ENCODE measurements at places on chromosomes 6 and 20.

DNA sequence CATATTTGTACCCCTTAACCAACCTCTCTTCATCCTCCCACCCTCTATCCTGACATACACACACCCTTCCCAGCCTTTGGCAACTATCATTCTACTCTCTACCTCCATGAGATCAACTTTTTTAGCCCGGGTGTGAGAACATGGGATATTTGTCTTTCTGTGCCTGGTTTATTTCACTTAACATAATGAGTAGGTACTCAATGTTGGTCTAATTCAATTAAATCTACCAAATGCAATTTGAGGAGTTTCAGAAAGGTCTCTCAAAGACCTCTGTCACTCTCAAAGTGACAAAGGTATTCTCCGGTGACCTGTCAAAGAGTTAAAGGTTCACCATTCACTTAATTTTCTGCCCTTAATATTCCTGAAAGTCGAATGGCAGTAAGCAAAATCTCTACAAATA lies 87.7 kb downstream of the ME1 start:
- no peak for DNase-seq

DNA sequence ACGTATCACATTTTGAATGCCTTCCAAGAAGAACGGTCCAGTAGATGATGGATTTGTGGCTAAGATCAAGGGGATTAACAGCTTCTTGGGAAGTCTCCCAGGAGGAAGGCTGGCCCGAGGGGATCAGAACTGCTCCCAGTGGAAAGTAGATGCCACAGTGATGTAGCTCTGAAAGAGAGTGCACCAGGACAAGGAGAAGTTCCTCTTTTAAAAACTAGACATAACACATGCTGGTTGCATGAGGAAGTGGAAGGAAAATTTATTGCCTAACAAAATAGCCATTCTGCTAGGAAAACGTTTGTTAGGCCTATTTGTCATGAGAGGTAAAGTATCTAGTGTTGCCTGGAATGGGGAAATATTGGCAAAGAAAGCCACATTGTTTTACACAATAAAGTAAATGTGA lies 87.8 kb downstream of the CDH26 start:
- DNase-seq = no peak

DNA sequence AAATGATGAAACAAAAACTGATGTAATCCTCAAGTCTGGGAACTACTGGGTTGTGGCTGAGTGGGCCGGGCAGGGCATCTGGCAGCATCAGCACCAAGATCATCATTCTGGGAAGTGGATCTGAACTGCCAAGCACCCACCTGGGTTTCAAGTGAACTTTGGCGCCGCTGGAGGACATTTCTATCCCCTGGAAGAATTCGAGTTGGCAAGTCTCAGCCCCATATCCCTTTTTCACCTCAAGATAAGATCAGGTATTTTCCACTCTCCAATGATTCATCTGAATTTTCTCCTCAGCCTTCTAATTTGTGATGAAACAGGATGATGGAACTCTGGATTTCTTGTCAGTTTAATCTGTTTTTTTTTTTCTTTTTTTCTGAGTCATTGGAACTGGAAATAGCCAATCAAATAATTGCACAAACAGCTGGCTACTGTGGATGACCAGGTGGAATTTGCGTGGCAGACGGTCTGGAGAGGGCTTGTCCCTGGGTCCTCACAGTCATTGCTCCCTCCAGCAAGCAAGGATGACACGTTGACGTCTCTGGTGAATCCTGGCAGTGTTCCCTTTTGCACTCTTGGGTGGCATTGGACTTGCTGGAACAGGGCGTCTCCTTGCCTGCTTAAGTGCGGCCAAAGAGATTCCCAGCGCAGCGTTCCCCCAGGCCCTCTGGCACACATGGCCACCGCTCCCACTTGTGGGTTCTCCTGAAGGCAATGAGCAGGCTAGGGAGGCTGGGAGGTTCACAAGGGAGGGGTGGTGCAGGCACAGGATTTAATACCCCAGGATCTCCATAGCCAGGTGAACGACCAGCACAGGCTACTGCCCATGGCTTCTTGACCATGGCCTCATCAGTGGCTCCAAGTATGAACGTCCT lies 80.4 kb downstream of the DHX35 start:
- DNase-seq = no peak

GRCh38 chr20:33814238-33814712 lies 3.1 kb downstream of the CHMP4B start:
- no peak for DNase-seq

DNA sequence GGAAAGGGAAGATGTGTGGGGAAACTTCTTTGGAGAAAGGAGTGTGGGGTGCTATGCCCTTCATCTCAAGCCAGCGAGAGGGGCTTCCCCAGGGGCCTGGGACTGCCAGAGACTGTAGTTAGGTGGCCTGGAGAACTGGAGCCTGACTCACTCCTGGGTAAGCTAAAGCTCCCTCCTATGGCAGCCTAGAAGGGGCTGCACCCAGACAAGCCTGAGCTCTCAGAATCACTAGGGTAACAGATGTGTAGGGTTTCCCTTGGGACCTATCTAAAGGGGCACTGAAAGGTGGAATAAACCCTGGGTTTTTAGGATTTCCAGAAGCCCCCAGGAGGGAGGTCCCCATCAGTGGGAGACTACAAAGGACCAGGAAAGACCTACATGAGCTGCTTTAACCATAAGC lies 1.6 kb upstream of the ARMC2 start:
- no peak for DNase-seq

DNA sequence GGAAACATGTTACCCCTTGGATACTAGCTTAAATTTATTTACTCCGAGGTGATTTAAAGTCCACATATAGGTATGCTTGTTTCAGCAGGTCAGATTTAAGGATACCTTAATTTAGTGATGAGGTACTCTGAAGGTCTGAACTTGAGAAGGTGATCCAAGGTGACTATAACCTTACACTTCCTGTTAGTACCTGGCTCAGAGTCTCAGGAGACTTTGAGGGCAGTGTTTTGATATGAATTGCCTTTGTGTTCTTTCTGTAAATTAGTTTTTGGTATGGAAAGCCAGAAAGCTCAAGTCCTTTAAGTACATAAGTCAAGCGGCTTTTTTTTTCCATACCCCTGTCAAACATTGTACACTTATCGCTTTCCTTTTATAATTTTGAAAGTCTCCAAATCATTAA lies 489.0 kb downstream of the CDKAL1 start:
- DNase-seq = no peak

GRCh38 chr6:169131390-169131789 lies 122.3 kb downstream of the THBS2 start:
- no peak for DNase-seq

DNA sequence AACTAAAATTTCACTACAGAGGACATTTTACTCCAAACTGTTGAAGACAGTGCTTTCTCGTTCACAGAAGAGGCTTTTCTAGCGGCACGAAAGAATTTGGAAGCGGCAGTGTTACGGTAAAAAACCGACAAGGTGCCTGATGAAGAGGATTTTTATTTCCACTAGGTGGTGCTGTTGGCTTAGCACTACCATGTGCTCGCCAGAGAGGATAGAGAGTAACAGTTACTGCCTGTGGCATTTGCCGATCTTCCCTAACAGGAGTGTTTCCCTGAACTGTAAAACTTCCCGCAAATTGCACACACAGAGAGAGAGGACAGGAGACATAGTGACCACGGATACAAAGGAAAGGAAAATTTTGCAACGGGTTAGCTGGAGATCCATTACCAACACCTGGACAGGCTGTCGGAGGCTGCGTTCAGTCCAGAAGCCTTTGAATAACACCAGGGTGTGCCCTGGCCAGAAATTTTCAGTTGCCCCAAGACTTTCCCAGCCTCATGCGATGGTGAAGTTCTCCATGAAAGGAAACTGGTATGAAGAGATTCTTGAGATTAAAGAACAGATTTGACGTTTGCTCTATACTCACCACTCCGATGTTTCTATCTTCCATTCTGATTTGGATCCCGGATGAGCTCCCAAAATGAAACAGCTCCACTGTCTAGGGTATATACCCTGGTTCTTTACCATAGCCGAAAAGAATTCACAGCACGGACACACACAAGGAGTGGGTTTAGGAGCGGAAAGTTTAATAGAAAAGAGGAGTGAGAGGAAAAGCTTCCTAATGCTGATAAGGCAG lies 48.1 kb downstream of the HLA-DPB1 start:
- DNase-seq = no peak

- DNase-seq = no peak
Measured at GRCh38 chr6:149840345-149841075, 23.6 kb downstream of the LRP11 start.

DNA sequence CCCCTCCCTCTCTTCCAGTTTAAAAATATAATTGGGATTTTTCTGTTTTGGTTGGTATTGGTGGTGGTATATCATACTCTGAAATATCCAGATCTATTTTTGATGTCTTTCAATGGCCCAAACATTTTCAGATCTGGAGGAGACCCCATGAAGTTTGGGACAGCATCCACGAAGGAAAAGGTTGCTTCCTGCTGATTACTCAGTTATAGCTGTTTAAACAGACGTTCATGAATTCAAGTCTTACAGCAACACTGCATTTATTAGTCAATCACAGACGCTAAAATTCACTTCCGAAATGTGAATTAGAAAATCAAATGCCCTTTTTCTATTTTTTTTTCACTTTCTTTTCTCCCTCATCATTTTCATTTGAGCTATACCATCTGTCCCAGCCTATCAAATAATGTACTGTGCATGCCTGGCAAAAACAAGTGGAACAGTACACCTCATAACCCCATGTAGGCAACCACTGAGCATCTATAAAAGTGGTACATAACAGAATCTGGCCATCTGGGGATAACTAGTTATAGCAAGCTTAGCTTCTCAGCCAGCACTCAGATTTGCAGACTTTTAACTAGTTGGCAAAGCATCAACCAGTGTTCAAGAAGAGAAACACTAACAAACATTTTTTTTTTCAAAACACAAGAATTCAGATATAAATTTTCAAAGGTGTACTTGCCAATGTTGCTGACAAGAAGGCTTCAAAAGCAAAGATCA lies 124.5 kb downstream of the HIVEP2 start:
- DNase-seq = no peak

DNA sequence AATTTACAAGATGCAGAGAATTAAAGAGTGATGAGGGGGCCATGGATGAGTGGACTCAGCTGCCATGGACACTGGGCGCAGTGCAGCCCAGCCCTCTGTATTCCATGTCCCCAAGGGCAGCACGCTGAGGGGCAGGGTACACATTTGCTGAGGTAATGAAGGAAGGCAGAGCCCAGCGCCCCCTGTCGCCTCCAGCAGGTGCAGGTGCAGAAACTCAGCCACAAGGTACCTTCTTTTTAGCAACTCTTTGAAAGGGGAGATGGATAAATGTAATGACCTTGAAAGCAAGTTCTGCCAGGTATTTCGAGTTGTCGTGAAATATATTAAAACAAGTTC lies 7.1 kb downstream of the CD93 start:
- no peak for DNase-seq

DNA sequence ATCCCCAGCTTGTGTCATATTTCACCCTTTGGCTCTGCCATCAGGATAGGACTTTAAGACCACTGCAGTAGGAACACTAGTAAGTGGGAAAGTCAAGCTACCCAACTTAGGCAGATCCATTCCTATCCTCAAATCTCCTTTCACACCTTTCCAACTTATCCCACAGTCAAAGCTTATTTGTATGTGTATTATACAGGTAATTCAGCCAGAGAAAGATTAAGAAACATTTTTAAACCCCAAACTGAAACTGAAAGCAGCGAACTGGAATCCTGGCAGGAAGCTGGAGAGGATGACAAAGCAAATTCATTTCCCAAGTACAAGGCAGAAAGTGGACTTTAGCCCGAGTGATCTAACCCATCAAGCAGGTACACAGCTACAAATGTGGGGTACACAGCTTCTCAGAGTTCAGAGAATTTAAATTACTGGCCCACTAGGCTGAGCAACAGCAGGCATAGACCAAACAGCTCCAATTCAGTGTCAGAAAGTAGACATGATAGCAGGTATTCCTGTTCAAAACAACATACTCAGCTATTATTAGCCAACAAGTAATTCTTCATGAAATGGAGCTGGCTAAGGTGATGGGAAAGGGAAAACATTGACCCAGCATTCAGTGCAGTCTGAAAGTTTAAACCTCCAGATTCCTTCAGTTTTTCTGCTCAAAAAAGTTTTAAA lies 39.1 kb downstream of the ILRUN start:
- DNase-seq = no peak

GRCh38 chr6:169692516-169692915 lies 9.3 kb downstream of the WDR27 start:
- no peak for DNase-seq

DNA sequence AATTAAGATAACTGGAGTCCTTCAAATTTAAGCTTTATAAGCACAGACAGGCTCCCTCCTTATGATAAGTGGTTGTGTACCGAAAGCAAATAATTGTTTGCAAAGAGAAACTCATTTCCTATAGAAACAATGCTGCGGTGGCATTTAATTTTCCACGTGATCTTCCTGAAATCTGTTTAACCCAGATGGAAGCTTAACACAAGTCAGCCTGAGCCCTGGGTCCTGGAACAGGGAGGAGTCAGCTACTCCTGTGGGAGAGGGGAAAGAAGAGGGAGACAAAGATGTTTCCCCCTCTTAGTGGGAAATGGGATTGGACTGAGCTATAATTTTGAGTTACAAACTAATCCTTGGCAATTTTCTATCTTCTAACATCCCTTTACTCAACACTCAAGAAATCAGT lies 136.5 kb downstream of the ELOVL4 start:
- DNase-seq = no peak

GRCh38 chr6:142860498-142860897 lies 84.5 kb downstream of the HIVEP2 start:
- no peak for DNase-seq

- DNase-seq = no peak
Measured at GRCh38 chr6:142470421-142470820, 168.6 kb downstream of the ADGRG6 start.

DNA sequence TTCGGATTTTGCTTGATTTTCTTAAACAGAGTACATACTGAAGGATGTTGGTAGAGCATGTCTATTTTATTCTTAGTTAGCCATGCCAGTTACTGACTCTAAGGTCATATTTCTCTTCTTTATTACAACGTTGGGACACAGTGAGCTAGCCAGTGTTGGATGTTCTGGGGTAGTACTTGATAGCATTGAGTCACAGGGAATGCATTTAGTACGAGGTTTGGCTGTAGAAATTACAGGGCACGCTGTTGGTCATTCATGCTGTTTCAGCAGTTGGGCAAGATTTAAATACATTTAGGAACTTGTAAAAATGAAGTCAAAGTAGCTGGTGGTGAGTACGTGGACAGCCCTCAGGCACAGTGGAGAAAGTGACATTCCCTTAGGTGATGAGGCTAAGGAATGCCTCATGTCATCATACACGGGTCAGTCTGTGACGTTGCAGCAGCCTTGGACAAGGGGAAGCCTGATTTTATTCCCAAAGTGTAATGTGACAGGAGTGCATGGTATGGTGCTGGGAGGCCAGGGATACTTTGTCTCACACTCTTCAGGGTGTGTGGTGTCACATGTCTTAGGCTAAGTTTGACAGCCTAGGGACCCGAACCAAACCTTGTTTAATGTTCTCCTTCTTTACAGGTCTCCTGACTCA lies 57.7 kb upstream of the SLC22A1 start:
- no peak for DNase-seq

DNA sequence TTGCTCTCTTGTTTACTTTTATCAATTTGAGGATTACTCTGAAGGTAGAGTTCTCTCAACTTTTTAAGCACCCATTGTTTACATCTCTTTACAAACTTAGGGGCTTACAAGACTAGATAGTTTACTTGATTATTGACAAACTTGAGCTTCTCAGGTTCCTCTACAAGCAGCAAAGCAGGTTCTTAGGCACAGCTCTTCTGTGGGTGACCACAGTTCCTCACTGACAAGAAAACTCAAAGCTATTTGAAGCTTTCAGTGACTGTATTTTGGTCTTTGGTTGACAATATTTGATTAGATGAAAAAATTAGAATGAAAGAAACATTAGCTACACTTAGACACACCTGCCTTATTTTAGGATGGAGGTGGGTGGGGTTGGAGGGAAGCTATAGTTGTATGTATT lies 327.3 kb upstream of the RUNX2 start:
- no peak for DNase-seq

- DNase-seq = no peak
Measured at GRCh38 chr6:154112181-154112809, 73.3 kb downstream of the OPRM1 start.
